ENCODE measurements at places on chromosomes 1 and 21.

- DNase-seq = no peak
Observed at GRCh38 chr1:116842654-116843053, 67.1 kb upstream of the PTGFRN start.

- peak; percentile 73 for DNase-seq
Observed at GRCh38 chr1:19436716-19437476, 48.4 kb downstream of the CAPZB start.

DNA sequence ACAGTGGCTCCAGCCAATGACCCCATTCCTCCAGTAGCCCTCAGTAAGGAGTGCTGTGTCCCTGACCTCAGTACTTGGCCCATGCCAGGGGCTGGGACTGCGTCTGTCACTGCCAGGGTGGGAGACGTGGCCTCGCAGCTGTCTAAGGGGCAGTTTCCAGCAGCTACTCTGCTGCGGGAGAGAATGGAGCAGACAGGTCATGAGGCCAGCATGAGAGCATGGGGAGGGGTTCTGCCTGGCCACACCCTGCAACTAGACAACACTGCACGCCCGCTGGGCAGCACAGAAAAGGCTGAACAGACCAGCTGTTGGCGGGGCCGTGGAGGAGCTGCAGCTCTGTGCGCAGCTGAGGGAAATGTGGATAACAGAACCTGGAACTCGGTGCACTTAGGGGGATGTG is 91.6 kb upstream of the COL6A1 start:
- no peak for DNase-seq

DNA sequence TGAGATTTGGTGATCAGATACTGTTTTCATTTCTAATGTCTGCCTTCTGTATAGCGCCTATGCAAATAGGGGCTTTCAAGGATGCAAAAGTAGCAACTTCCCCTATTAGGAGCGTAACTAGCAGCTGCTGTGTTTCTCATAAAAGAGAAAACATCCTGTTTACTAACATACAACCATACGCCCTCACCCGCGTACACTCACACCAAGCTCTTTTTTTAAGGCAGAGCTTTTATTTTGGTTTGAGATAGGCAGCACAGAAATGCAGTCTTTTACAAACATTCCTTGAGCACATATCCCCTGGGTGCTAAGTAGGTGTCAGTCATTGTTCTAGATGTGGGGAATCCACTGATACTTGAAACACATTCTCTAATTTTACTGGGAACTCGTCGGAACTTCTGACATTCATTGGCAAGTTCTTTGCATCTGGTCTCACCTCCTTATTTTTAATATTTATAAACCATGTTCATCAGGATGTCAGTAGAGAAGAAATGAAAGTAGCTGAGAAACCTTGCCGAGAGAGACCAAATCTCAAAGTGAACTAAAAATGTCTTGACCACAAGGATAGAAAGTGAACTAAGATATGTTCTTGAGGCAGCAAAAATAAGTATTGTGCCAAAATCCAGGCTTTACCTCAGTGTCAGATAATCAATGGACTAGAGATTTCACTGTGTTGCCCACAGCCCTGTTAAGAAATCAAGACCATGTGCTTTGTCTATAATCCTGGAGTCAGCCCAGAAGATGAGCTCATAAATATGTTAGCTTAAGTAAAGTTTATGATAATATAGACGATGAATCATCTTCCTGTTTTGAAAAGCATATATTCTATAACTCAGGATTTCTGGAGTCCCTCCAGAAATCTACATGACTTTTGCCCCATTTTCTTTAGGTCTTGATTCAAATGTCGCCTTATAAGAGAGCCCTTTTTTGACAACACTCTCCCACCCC is 350.9 kb downstream of the ST6GALNAC3 start:
- DNase-seq = peak; percentile 5

DNA sequence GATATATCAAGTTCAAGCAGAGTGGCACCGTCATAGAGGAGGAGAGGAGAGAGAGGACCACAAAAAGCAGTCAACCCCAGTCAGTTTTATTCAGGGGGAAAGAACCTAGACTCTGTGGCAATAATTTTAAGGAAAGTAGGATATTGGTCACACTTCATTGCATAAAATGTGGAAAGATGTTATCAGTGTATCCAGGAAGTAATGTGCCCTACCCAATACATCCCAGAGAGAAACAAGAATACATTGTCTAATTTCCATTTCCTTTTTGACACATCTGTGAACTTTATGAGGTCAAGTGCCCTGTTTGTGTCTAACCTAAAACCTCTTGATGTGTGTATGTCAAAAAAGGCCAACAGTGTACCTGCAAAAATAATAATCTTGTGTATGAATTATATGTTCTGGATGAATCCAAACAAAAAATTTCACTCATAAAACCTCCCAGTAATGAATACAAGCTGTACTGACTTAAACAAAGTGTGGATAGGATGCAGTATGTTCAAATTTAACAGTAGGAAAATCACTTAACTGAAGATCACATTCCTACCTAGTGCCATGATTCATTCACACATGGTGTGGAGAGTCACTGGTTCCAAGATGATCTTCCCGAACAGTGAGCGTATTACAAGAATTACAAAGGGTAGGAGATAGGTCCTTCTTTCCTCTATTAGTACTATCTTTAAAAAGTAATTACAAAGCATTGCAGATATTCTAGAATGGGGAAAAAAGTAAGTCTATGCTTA is 712.1 kb upstream of the CXADR start:
- DNase-seq = no peak

GRCh38 chr1:95504321-95504720 is 270.3 kb downstream of the RWDD3 start:
- no peak for DNase-seq

DNA sequence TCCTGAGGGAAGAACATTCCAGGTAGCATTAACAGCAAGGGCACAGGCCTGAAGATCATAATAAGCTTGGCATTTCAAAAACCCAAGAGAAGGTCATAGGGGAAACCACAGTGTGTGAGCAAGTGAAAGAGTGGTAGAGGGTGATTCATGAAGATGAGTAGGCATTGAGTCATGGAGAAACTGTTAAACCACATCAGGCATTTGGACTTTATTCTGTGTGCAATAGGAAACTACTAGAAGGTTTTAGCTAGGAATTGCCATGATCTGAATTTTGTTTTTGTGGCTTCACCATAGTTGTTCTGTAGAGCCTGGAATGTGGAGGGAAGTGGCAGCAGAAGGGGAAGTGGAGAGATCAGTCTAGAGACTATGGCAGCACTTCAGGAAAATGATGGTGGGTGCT is 359.0 kb upstream of the PTBP2 start:
- peak; percentile 85 for DNase-seq

GRCh38 chr1:24491577-24492360 is 10.9 kb upstream of the RCAN3 start:
- no peak for DNase-seq

DNA sequence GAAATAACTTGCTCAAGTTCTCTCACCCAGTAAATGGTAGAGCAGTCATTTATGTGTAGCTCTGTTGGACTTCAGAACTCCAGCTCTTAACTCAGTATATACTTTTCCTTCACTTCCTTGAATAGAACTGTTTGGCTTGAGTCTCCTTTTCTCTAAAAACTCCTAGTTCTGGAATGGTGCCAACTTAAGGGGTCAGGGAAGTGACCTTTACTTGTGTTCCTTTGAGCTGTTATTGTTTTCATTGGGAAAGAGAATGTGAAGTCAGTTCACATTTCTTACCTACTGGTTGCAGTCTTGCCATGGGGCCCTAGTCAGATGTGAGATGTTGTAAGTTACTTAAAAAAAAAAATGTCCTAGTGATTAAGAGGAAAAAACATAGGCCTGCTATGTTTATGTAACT is 77.0 kb upstream of the MACF1 start:
- no peak for DNase-seq

GRCh38 chr1:95974586-95974985 is 740.6 kb downstream of the RWDD3 start:
- DNase-seq = no peak

DNA sequence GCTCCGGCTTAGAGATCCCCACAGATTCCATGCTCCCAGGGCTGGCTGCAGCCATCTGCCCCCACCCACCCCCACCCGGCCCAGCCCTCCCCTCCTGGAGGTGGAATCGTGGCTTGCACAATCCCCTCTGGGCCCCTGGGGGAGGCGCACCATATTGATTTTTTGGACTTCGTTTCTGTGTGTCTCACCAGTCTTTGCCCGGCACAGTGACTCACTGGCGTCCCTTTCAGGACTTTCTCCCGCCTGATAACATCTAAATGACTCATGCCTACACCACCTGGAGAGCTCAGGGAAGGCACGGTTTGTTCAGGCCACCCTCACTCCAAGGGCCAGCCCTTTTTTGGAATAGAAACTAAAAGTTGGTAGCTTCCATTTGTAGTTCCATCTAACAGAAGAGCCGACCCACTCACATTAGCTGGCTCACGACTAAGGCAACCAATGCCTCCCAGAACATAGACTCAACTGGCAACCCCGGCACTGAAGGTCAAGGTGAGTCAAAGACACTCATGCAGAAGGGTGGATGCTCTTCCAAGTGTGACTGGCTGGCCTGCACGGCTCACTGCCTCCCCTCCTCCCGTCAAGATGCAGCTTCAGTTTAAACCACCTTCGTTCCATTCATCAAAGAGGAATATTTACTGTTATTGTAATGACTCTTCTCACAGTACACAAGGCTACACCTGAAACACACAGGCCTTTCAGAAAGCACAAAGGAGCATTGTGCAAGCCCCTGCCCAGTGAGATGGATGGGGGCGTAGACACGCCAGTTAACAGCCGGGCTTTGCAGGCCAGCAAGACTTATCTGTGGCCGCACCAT is 18.1 kb upstream of the ETS2 start:
- DNase-seq = no peak

GRCh38 chr1:3319874-3320245 is 134.6 kb upstream of the ARHGEF16 start:
- peak; percentile 46 for DNase-seq

GRCh38 chr1:168271636-168272035 is 9.0 kb upstream of the TBX19 start:
- DNase-seq = no peak

- no peak for DNase-seq
Observed at GRCh38 chr1:73781251-73781650, 416.7 kb downstream of the LRRIQ3 start.

DNA sequence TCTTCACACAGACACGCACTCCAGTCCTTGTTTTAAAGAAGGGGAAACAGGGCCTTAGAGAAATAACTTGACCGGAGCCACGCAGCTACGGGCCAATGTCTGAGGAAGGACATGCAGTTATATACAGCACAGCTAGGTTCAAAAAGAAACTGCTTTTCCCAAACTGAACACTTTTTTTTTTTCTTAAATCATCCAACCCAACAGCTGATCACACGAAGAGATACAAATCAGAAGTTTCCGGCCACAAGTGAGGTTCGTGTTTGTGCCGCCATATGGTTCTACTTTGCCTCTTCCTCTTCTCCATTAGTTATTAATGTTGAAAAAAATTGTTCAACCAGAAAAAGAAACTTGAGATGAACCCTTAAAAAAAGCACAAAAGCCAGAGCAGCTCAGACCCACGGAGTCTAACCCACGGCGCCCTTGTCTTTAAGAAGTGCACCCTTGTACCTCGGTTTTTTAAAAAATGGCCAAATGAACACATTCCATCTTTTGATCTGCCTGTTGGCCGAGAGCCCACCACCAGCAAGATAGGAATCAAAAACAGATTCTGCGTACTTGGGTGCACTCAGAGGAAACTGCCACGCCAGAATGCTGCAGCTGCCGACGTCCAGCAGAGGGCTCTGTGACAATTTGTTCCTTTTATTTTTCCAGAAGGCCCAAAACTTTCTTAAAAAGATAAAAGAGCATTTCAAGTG is 78.9 kb downstream of the SLC66A1 start:
- DNase-seq = peak; percentile 42

- no peak for DNase-seq
Observed at GRCh38 chr1:55554611-55555010, 339.4 kb upstream of the USP24 start.

GRCh38 chr1:47761201-47761930 is 235.8 kb downstream of the TRABD2B start:
- DNase-seq = no peak

DNA sequence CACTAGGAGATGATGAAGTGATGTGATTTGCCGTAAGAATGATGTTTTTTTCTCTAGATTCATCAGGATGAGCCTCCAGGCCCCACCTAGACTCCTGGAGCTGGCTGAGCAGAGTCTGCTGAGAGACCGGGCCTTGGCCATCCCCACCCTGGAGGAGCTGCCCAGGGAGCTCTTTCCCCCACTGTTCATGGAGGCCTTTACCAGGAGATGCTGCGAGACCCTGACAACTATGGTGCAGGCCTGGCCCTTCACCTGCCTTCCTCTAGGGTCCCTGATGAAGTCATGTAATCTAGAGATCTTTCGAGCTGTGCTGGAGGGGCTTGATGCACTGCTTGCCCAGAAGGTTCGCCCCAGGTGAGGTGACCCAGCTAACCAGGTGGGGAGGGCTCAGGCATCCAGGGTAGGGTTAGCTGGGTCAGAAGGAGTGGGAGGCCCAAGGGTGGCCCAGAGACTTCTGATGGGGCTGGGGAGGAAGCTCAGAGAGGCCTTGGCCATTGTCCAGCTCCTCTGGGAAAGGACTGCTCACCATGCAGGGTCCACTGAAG is 1.3 kb downstream of the PRAMEF12 start:
- DNase-seq = no peak

DNA sequence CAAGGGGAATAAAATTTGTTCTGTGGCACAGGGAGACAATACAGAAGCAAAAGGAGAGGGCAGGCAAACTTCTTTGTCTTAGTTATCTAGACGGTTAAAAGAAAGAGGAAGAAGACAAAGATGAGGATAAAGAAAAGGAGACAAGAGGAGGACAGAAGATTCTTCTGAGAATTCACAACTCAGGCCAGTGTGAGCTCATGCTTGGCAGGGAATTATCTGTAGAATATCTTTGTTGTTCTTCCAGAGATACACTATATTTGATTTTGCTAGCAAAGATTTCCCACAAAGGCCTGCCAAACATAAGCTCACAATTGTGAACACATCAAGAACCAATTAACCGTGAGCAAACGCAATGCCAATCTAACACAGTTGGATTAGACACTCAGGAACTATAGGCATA is 21.4 kb downstream of the SLC16A1 start:
- DNase-seq = no peak

DNA sequence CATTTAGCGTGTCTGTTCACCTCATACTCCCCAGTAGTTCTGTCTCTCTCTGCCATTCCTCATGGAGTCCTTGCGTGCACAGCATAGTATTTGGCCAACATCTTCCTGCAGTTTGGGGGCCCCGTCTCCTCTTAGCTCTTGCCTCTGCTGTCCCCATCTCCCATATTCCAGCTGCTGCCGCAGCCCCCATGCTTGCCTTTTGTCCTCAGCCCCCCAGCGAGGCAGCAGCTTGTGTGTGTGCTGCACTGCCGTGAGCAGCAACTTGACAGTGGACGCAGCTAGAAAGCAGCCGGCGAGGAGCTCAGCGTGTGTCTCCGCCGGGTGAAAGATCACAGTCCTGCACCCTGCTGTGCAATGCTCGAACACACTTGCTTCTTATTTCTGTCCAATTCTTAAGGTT is 164.2 kb upstream of the COL6A1 start:
- no peak for DNase-seq
